ENCODE measurements at places on chromosomes 7 and 10.

- DNase-seq: no peak
Observed at GRCh38 chr7:64640504-64640903, 25.4 kb upstream of the ZNF107 start.

GRCh38 chr7:96118449-96119001 lies 203.4 kb downstream of the SLC25A13 start:
- no peak for DNase-seq

DNA sequence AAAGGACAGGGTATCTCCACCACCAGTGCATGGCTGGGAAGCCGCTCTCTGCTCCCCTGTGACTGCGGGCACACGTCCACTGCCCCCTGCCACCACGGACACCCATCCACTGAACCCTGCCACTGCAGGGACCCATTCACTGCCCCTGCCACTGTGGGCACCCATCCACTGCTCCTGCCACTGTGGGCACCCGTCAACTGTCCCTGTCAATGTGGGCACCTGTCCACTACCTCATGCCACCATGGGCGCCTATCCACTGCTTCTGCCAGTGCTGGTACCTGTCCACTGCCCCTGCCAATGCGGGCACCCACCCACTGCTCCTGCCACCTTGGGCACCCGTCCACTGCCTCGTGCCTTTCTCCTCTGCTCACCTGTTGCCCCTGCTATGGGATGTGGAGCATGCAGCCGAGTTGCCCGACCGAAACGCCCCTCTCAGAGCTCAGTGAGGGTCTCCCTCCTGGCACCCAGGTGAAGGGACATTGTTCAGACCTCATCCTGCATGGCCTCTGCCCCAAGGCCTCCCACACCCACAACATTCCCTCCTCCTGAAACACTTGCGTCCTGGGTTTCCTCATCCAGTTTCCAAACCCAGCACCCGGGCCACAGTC lies 207.4 kb downstream of the ADARB2 start:
- no peak for DNase-seq

- no peak for DNase-seq
Observed at GRCh38 chr10:74035303-74035702, 37.4 kb downstream of the VCL start.

GRCh38 chr10:79437111-79437814 lies 8.2 kb downstream of the ZCCHC24 start:
- no peak for DNase-seq

Measured in stimulated activated CD4-positive, alpha-beta T cell treated with anti-CD3 and anti-CD28 coated beads, TNF-alpha, amount 100 ng/mL, for 1 hour (primary cell).